ENCODE measurements at places on chromosomes 12 and 14.

DNA sequence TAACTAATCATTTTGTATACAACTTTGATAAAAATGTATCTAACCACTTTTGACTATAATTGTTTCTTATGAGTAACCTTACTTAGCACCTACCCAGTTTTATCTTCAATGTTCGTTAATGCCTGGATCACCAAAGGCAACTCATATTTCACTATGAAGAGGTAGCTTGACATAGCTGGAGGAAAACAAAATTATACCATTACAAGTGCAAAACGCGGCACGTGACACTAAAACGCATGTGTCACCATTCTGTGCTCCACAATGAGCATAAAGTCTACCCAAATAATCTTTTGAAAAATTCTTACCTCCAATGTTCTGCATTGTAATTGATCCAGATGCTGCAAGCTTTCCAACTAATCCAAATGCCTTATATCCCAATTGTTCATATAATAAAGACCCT lies 5.8 kb downstream of the SLC38A2 start:
- H3K27ac ChIP-seq = peak overlapping the region; percentile 90
- no peak for DNase-seq
- peaks cover 4% of the 10 kb centered on the region for H3K36me3 ChIP-seq
- no peaks in the 10 kb centered on the region for H3K27me3 ChIP-seq
- peaks cover 50% of the 10 kb centered on the region for H3K4me1 ChIP-seq

- peaks cover 42% of the 10 kb centered on the region for H3K4me1 ChIP-seq
- H3K36me3 ChIP-seq = no peaks in the 10 kb centered on the region
- H3K27ac ChIP-seq = peak overlapping the region; percentile 95
- no peak for DNase-seq
- H3K27me3 ChIP-seq = no peaks in the 10 kb centered on the region
- H3K4me3 ChIP-seq = peak overlapping the region; percentile 89
Measured at GRCh38 chr14:89509891-89510290, 92.9 kb upstream of the FOXN3 start.

- peaks cover 2% of the 10 kb centered on the region for H3K36me3 ChIP-seq
- H3K27me3 ChIP-seq = peaks cover 20% of the 10 kb centered on the region
- no peak overlapping the region for H3K27ac ChIP-seq
- no peak for DNase-seq
Measured at GRCh38 chr12:42530284-42530683, 59.3 kb downstream of the PRICKLE1 start.

GRCh38 chr12:103882861-103883596 lies 42.0 kb upstream of the NT5DC3 start:
- no peaks in the 10 kb centered on the region for H3K36me3 ChIP-seq
- DNase-seq = no peak
- peaks cover 24% of the 10 kb centered on the region for H3K4me1 ChIP-seq
- no peaks in the 10 kb centered on the region for H3K27me3 ChIP-seq
- H3K4me3 ChIP-seq = no peak overlapping the region

DNA sequence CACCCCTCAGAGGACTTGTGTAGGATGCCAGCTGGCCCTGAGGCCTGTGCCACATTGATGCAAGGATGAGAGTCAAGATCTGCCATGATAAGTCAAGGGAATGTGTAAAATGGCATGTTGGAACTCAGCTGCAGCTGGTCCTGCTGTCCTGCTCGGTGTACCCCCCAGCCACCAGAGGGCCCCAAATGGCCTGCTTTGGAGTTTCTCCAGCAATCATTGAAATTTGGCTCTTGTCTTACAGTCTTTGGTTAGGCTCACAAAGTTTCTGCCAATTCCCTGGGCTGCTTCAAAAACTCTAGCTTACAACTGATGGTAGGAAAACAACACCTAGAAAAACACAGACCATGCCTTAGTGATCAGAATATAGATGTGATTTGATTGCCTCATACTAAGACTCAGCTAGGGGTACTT lies 76.8 kb downstream of the HSD17B6 start:
- H3K4me1 ChIP-seq = peaks cover 13% of the 10 kb centered on the region
- H3K4me3 ChIP-seq = no peak overlapping the region
- H3K36me3 ChIP-seq = peaks cover 2% of the 10 kb centered on the region
- no peak for DNase-seq

- H3K4me3 ChIP-seq = no peak overlapping the region
- no peak overlapping the region for H3K27ac ChIP-seq
- no peak for DNase-seq
- H3K4me1 ChIP-seq = no peaks in the 10 kb centered on the region
- no peaks in the 10 kb centered on the region for H3K27me3 ChIP-seq
- no peaks in the 10 kb centered on the region for H3K36me3 ChIP-seq
Measured at GRCh38 chr12:58745348-58746125, 174.8 kb downstream of the LRIG3 start.

GRCh38 chr14:89270439-89271227 lies 146.4 kb downstream of the FOXN3 start:
- no peaks in the 10 kb centered on the region for H3K27me3 ChIP-seq
- peaks cover 4% of the 10 kb centered on the region for H3K36me3 ChIP-seq
- peaks cover 49% of the 10 kb centered on the region for H3K4me1 ChIP-seq
- no peak overlapping the region for H3K4me3 ChIP-seq
- H3K27ac ChIP-seq = peak overlapping the region; percentile 39
- DNase-seq = no peak

- H3K4me1 ChIP-seq = no peaks in the 10 kb centered on the region
- no peak overlapping the region for H3K27ac ChIP-seq
- H3K36me3 ChIP-seq = no peaks in the 10 kb centered on the region
- no peak for DNase-seq
Measured at GRCh38 chr14:78018283-78018682, 151.9 kb upstream of the NRXN3 start.

GRCh38 chr14:55705651-55706364 lies 125.8 kb downstream of the KTN1 start:
- no peak overlapping the region for H3K4me3 ChIP-seq
- H3K27me3 ChIP-seq = no peaks in the 10 kb centered on the region
- H3K27ac ChIP-seq = peak overlapping the region; percentile 27
- no peak for DNase-seq

GRCh38 chr14:67666750-67667449 lies 7.5 kb downstream of the VTI1B start:
- H3K27ac ChIP-seq = peak overlapping the region; percentile 86
- DNase-seq = no peak
- peak overlapping the region; percentile 2 for H3K4me3 ChIP-seq
- H3K4me1 ChIP-seq = peaks cover 37% of the 10 kb centered on the region
- no peaks in the 10 kb centered on the region for H3K36me3 ChIP-seq

- H3K27me3 ChIP-seq = peaks cover 2% of the 10 kb centered on the region
- no peaks in the 10 kb centered on the region for H3K4me1 ChIP-seq
- no peak for DNase-seq
- no peaks in the 10 kb centered on the region for H3K36me3 ChIP-seq
- H3K4me3 ChIP-seq = no peak overlapping the region
- no peak overlapping the region for H3K27ac ChIP-seq
Measured at GRCh38 chr12:46043972-46044520, 53.7 kb upstream of the SCAF11 start.

DNA sequence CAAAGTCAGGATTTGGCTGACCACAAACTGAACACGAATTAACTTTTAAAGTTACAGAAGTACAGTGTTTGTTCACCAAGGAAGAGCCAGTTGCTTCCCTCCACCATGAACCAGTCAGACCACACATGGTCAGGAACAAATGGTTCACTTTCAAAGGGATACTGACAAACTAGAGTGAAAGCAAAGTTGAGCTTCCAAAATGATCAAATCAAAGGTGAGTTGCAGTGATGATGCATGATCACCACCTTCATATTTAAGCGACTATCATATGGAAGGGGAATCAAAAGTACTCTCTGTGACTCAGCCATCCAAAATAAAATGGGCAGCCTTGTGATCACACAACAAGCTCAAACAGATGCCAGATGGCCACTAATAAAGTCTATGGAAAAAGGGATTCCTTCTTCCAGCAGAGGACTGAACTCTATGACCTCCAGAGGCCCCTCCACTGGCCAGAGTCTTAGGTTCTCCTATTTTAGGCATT lies 13.1 kb downstream of the NT5DC3 start:
- no peak for DNase-seq
- no peaks in the 10 kb centered on the region for H3K27me3 ChIP-seq
- peaks cover 5% of the 10 kb centered on the region for H3K36me3 ChIP-seq
- no peak overlapping the region for H3K4me3 ChIP-seq

DNA sequence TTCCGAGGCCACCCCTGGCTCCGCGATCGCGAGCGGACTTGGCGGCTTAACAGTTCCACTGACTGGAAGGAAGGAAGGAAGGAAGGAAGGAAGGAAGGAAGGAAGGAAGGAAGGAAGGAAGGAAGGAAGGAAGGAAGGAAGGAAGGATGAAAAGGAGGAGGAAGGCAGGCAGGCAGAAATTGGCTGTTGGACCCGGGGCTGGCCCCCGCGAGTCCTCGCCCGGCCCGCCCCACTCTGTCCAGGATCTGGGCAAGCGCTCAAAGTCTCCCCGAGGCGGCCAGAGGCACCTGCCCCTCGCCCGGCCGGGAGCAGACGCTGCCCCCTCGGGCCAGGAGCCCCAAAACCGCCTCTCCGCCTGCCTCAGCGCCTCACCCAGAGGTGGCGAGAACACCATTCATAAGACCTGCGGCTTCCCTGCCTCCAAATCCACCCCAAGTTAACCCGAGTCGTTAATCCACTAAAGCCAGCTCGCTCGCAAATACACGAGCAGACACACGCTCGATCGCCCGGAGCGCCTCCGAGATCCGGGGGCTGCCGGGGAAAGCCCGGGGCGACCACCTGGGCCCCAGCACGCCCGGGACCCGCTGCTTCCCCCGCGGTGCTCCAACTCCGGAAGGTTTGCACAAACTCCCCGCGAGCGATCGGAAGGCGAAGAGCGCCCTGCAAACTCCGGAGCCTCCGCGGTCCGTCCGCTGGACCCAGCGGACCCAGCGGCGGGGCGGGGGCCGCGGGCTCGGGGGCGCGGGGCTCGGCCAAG lies 844 bp downstream of the DPF3 start:
- H3K27ac ChIP-seq = peak overlapping the region; percentile 92
- H3K36me3 ChIP-seq = peaks cover 4% of the 10 kb centered on the region
- peak overlapping the region; percentile 98 for H3K4me3 ChIP-seq
- peaks cover 43% of the 10 kb centered on the region for H3K27me3 ChIP-seq
- H3K4me1 ChIP-seq = peaks cover 20% of the 10 kb centered on the region

DNA sequence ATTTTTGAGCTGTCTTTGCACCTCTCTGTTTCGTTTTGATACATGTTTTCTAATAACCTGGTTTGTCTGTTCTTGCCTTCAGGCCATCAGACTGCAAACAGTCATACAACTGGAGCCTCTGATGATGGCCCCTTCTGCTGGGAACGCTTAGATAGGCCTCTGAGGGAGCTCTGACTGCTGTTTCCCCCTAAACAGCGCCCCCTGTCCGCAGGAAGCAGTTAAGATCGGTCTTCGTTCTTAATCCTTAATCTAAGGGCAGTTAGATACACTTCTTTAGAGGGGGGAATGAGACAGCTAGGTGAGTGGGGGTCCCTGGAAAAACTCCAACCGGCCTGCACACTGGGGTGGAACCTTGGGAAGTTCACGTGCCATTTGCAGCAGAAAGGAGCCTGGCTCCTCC lies 1338.8 kb upstream of the SEL1L start:
- no peaks in the 10 kb centered on the region for H3K36me3 ChIP-seq
- no peaks in the 10 kb centered on the region for H3K4me1 ChIP-seq
- H3K27ac ChIP-seq = no peak overlapping the region
- no peak overlapping the region for H3K4me3 ChIP-seq
